Stimulated activated CD4-positive, alpha-beta T cell treated with anti-CD3 and anti-CD28 coated beads, Interleukin-15, amount 100 ng/mL, for 48 hours (primary cell): ENCODE measurements at places on chromosomes 16 and 17.

- no peak for DNase-seq
Observed at GRCh38 chr16:4318451-4318910, 2.6 kb downstream of the GLIS2 start.

- DNase-seq = no peak
Observed at GRCh38 chr16:48394355-48394703, 9.1 kb upstream of the SIAH1 start.

DNA sequence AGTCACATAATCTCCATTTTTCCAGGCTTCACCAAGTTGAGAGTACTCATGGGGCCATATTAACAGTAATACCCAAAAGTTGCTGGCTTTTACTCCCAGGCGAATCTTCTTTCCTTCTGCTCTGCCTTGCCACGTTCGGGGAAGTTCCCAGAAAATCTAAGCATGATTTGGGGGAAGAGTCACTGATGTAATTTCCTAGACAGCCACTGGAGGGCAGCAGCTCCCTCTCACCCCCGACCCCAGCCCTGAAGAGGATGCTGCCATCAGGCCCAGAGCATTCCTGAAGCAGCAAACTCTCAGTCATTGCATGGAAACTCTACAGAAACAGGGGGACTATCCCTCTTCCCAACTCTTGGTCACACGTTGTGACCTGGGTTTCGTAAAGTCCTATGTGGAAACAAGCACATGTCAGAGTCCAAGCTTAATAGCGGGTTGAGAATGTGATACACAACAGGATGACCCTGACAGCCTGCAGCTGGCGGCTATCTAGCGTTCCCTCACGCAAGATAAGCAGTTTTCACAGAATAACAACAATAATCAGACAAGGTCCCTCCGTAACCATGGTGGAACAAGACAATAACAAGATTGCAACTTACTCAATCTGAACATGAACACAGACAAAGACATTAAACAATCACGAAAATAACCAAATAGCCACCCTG lies 43.8 kb upstream of the DHX40 start:
- DNase-seq = peak; percentile 10

- no peak for DNase-seq
Observed at GRCh38 chr16:1182316-1182671, 29.4 kb downstream of the CACNA1H start.

DNA sequence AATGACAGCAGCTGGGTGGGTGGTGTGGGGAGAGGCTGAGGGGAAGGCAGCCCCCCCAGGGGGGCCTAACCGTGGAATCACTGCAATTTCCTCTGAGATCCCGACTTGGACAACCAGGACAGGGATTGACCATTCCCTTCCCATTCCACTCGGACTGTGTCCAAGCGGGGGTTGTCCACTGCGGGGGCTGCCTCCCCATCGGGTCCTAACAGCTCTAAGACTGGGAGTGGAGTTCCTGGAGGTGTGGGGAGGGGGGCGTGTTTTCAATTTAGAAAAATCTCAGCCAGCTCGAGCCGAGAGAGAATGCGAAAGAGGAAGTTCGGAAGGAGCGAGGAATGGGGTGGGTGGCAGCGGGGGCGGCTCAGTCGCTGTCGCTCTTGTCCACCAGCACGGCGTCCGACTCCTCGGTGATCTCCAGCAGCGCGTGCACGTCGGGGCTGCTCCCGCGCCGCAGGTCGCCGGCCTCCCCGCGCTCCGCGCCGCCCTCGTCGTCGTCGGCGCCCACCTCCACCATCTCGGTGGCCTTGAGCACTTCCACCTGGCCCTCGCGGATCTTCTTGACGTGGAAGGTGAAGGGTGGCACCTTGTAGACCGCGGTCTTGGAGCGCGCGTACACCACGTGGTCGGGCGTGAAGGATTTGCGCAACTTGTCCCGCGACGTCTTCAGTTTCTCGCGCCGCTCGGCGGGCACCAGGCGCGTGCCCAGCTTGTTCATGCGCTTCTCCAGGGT lies 16.2 kb upstream of the STAT3 start:
- no peak for DNase-seq
